Stimulated activated CD4-positive, alpha-beta T cell treated with anti-CD3 and anti-CD28 coated beads, Interleukin-12 subunit alpha, Interleukin-12 subunit beta, amount 100 ng/mL, for 4 hours (primary cell): ENCODE measurements at places on chromosomes 3 and 15.

DNA sequence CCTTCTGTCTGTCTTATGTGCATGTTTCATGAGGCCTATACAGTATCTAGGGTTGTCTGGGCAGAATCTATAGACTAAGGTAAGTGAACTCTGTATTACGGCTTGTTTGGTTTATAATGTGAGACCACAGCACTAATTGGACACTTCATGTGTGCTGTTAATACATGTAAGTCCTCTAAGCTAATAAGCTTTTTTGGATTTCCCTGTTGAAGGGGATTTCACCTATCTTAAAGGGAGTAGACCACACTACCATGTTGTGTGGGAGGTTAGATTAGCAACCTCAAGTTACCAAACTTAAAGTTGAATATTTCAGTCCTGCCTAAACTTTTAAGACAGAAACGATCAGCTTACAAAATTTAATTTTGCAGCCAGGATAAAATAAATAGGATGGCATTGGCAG lies 189.8 kb upstream of the GOLIM4 start:
- DNase-seq = no peak

DNA sequence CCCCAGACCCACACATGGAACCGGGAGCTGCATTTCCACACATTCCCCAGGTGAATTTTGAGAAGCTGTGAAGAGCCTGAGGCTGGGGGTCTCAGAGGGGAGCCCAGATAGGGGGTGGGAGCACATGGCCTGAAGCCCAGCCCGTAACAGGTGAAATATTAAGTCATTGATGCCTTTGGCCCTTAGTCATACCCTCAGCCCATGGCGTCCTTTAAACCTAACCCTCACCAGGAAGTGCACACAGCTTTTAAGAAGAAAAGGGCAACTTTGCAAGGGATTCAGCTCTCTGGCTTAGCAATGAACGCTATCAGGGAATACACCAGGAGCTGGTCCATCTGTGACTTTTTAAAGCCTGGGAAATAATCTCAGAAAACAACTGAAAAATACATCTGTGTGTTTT lies 40.6 kb downstream of the WNT7A start:
- DNase-seq = no peak

DNA sequence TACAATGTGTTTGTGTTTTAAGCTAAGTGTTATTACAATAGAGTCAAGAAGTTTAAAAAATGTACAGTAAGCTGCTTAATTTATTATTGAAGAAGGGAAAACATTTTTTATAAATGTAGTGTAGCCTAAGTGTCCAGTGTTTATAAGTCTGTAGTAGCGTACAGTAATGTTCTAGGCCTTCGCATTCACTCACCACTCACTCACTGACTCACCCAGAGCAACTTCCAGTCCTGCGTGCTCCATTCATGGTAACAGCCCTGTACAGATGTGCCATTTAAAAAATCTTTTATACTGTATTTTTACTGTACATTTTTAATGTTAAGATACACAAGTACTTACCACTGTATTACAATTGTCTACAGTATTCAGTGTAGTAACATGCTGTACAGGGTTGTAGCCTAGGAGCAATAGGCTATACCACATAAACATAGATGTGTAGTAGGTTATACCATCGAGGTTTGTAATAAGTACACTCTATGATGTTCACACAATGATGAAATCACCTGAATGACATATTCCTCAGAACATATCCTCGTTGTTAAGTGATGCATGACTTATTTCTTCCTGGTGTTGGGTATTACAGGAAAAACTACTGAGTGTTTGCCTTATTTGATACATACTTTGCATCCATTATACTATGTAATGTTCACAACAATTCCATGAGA lies 156.6 kb upstream of the NUDT16 start:
- DNase-seq = no peak

GRCh38 chr3:180402471-180403073 lies 199.4 kb upstream of the TTC14 start:
- DNase-seq = no peak

DNA sequence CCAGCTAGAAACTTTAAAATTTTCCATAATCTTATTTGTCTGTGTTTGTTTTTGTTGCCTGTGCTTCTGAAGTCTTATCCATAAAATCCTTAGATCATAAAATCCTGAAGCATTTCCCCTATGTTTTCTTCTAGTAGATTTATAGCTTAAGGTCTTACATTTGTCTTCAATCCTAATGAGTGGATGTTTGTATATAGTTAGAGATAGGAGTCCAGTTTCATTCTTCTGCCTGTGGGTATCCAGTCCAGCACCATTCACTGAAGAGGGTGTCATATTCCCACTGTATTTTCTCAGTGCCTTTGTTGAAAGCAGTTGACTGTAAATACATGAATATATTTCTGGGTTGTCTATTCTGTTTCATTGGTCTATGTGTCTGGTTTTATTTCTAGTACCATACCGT lies 44.8 kb upstream of the SPSB4 start:
- no peak for DNase-seq

GRCh38 chr3:14278265-14278798 lies 99.7 kb downstream of the LSM3 start:
- no peak for DNase-seq

DNA sequence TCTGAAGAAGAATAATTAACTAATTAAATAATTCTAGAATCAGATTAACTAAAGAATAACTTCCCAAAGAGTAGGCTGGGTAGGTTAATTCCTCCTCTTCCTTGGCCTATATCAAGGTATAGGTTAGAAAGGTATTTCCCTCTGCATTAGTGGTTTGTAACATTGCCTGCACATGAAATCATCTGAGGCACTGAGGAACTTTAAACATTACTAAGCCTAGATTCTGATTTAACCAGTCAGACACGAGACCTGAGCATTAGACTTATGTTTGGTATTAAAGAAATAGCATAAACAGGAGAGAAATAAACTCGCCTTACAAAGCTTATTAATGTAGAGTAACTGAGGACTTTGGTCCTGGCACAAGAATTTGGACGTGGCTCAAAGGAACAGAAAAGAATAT lies 84.2 kb downstream of the FGF7 start:
- DNase-seq = no peak

DNA sequence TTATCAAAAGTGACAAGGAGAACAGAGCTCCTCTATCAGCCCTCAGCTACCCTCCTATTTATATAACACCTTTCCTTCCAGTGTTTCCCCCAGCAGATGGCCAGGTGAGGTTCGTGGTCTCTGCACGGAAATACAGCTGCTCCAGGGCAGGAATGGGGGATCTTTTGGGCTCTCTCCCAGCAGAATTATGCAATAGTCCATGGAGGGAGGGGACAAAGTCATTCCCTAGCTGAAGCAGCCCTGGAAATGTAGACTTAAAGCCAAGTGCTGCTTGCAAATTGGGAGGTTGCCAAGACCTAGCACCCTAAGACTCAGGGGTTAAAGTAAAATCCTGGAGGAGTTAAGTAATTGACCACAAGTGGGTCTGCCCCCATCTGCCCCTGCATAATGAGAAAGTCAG lies 256.3 kb downstream of the LRTM1 start:
- DNase-seq = no peak

GRCh38 chr3:15339786-15340215 lies 7.4 kb upstream of the SH3BP5 start:
- DNase-seq = no peak

DNA sequence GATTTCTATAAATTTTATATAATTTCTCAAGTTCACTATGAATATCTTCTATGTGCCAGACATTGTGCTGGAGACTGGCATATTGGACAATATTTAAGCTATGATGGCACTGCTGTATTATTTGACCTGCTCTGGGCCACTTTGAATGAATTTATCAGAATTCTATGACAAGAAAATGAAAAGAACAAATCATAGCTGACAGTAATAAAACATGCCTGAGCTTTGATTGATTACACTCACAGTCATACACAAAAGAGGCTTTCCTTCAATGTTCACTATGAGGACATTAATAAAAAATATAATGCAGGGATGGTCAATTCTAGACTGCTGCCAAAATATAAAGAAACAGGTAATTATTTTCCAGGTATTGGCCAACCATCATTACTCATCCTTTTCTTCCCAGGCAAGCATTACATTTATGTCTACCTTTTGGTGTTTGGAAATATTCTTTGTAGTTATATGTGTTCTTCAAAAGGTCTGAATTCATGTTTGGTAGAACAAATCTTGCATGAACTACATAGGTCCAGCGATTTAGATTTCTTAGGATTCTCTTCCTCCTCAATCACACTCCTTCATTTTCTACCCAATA lies 81.0 kb upstream of the ALCAM start:
- DNase-seq = no peak
